ENCODE measurements at places on chromosomes 5 and 9.

DNA sequence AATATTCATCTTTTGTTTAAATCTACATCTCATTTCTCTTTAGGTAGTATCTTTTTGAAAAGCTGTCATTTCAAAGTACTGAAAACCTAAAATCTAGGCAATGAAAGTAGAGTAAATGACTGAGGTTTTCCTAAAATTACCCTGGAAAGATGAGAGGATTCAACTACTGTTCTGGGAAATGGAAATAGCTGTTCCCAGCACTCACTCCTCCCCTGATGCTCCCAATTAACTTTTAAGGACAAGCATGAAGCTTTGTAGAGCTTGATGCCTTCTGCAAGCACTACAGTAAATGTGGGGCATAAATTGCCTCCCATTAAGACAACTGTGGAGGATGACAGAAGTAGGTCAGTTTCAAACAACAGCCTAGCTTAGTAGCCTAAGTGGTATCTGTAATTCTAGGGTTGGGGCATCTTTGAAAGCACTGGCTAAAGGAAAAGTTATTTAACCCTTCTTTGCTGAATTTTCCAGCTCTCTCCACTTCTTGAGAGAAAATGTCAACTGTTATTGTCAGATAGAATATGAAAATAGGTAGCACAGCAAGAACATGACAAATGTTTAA is 100.2 kb upstream of the GNA14 start:
- DNase-seq, result no peak

GRCh38 chr9:35180801-35181200 is 19.0 kb downstream of the UNC13B start:
- no peak for DNase-seq

DNA sequence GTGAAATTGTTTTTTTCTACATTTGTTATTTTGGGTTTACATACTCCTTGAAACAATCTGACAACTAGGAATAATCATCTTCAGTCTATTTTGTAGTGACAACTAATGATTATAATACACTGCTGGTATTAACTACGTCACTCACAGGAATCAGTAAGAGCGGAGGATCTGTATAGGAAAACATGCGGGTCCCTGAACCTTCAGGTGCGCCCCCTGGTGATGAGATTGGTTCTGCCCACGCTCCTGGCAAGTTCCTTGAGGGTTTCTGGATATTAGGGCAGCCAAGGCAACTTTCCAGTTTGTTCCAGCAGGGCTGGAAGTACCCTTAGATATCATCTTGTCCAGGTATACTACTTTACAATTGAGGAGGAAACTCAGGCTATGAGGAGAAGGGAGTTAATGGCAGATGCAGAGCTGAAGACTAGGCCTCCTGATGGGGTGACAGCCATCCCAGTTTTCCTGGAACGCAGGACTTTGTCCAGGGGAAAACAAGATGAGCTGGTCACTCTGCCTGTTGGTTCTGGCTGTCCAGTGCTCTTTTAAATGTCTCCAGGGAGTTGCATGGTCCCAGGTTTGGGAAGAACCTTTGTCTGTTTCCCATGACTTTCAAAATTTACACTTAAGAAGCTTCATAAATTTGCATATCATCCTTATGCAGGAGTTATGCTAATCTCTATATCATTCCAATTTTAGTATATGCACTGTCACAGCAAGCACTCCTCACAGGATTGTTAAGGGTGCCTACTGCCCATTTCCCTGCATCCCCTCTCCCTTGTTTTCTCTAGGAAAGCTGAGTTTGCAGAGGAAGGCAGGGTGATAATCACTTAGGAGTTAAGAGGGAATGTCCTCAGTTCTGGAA is 14.9 kb upstream of the WNT8A start:
- DNase-seq, result peak; percentile 62

DNA sequence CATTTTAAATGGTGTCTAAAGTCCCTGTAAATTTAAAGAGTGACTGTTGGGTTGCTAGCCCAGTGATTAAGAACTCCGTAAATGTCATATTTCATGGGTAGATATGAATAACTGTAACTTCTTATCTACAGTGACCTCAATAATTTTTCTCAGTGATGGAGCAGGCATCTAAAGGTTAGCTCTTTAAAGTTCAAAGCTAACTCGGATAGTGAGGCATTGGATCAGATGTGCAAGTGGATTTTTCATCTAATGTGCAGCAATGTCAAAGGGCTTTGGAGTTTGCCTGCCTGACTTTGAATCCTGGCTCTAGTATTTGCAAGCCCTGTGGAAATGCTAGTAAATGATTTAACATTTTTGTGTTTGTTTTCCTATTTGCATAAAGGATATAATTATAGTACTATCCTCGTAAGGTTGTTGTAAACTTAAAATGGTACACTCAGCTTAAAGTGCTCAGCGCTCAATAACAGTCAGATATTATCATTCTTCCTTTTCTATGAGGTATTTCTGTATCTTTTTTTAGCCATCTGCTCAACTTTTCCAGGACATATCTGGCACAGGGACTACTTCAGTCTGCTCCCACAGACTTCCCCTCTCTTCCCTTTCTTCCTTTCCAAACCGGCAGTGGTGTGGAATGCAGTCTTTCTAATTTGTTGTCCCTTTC is 163.7 kb upstream of the ELL2 start:
- no peak for DNase-seq

GRCh38 chr9:20620650-20621470 is 1.4 kb downstream of the MLLT3 start:
- DNase-seq, result peak; percentile 59
